ENCODE measurements at places on chromosomes 4 and X. TPM values are rescaled to one million over a fixed set of nuclear protein-coding genes. Genes with fewer than 3 reads are reported as not detected.

DNA sequence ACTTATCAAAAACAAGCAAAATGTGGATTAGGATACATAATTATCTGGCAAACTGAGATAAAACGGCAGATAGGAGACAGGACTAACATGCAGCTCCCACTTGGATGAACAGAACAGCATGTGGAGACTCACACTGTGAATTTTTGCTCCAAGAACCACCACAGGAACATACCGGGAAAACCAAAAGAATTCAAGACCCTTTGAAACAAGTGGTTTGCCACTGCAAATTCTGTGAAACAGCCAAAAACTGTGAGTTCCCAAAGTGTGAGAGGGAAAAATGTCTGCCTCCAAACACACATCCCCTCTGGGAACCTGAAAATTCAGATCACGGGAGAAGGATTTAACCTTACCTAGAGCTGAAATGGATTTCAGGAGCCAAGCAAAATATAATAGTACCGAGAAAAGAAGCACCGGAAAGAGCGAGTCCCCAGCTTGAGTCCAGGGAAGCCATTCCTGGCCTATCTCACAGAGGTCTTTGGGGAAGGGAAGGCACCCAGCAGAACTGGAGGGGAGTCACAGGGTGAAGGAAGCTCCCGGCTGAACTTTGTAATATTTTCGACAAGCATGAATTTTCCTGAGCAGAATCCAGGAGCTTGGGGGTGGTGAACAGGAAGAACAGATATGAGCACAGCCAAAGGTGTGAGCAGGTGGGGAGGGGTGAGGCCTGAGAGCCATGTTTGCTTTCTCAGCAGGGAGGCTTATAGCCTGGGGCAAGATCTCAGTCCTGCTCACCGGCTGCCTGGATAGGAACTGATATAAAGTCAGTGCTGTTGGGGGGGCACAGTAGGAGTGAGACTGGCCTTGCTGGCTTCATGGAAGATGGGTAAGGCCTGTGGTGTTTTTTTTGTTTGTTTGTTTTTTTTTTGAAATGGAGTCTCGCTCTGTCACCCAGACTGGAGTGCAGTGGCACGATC is 23.9 kb downstream of the MANBA start:
- DNase-seq = no peak

DNA sequence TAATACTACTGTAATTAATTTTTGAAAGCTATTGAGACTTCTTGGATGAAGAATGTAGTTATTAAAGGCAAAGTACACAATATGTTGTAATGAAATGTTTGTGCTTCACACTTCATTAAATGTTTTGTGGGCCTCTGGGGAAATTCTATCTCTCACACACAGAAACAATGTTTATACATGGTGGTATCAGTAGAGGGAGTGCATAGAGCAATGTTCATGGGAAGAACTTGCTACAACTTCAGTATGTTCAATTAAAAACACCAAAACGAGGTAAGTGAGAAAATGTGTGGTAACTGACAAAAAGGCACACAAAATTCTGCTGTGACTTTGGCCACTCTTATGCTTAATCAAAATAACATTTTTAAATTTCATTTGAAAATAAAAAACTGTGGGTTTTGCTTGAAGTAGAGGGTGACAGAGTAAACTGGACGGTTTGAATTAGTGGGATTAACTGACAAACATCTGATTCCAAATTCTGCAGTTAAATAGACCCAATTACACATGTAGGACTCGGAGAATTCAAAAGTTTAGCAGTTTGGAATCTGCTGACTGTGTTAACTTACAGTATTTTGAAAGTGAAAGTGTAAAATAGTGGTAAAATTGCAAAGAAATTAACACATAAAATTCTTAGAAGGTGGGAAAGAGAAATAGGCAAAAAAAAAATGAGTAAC is 111.4 kb upstream of the TTC29 start:
- DNase-seq = peak; percentile 31

DNA sequence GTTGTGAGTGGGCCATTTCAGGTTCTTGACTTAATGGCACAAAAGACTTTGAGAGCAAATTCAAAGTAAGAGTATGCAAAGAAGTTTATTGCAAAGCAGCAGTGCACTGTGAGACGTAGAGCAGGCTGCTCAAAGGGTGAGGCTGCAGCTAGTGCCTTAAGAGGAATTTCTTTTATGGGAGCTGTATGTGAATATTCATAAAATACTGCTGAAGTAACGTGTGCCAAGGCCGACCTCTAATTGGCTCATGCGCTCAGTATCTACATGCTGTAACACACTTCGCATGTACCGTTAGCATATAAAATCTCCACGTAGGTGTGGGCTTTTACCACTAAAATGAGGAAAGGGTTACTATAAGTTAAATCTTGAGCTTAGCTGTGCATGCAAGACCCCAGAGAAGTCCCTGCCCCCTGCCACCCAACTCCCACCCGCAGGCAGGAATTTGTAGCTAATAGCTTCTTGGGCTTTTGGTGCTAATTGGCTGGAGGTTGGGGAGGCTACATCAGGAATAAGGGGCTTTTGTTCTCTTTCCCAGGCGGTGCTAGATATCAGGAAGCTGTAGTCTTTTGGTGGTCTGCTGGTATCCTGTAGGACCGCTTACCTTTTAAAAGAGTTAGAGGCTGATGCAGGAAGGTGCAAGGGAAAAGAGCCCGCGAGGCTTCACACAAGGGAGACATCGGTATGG is 47.6 kb downstream of the FSTL5 start:
- DNase-seq = no peak

DNA sequence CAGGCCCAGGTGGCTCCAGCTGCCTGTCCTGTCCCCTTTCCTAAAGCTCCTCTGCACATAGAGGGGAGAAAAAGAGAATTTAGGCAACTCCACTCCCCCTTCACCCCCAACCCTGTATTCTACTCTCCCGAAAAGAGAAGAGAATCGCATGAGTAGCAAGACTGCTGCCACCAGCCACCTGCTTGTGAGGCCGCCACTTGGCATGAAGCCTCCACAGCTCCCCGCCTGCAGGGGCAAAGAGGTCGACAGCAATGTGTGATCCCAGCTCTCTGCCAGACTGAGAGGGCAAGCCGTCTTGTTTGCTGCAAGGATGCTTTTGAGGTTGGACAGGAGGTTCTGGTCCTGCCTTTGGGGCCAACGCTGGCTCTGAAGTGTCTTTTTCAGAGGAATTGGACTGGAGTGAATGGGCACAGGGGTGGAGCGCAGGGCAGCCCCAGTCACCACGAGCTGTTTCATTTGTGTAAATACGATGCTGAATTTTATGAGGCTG is 77.1 kb downstream of the STARD8 start:
- DNase-seq = no peak

Gene ASMT
- total RNA-seq = not detected

DNA sequence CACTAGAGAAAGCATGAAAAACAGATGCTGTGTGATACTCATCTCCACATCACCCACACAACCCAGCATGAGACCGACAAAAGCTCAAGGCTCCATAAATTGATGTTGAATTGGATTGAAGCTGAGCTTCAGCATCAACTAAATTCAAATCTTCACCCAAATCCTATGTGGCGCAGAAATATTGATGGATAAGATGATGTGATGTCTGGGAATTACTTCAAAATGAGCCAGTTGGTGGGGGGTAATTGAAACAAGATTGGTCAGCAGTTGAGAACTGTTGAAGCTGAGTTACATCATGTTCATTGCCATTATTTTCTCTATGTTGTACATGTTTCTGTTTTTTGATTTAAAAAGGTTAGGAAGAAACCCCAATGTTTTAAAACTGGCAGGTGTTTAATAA is 166.5 kb upstream of the STS start:
- no peak for DNase-seq

Gene DCAF8L2
- total RNA-seq = not detected

DNA sequence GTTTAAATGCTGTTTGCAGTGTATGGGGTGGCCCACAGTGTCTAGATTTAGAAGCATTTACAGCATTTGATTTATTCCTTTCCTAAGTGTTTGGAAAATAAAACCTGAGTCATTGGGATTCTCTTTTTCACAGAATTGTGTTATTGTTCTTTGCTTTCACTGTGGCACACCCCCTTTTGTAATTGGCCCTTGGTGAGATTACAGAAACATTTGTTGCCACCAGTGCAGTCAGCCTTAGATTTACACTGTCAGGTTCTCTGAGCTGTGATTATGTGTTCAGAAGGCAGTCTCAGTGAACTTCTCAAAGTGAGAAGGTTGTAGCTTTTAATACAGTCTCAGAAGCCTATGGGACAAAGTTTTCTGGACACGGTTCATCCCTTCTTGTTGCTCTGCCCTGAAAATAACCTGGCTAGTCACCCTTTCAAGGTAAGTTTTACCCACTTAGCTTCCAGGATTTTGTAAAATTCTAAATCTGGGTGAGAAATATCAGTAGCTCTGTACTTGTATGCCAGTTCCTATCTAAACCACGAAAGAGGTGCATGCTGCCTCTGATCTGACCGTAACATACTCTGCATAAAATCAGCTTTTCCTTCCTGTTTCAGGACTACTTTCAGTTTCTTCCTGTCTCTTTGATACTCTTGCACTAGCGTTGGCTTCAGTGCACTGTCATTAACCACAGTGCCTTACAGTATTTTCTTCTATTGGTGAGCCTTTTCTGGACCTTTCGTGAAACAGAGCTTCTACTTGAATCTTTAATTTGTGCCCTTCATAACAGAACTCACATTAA is 12.6 kb downstream of the RUFY3 start:
- DNase-seq = peak; percentile 64

Gene ARMCX1
- 25.3 TPM for total RNA-seq

- DNase-seq = no peak
These were observed 277.1 kb downstream of the KLHL13 start for GRCh38 chrX:117839544-117839943.

GRCh38 chr4:118917582-118917981 is 28.9 kb downstream of the SYNPO2 start:
- DNase-seq = no peak

DNA sequence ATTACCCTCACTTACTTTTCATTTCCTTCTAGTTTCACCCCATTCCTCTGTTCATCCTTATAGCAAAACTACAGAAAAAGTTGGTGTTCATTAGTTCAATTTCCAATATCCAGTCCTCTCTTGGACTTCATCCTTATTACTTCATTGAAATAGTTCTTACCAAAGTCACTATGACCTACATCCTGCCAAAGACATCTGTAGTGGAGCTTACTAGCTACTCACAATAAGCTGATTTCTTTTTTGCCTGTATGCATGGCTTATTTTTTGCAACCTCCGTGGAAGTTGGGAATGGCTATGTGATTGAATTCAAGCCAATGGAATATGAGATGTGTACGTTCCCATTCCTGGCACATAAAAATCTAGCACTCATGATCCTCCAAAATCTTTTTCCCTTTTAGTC is 4.6 kb upstream of the CDKL2 start:
- no peak for DNase-seq

Gene POF1B
- total RNA-seq = not detected

GRCh38 chr4:131488772-131489171 is 1660.3 kb upstream of the PCDH10 start:
- no peak for DNase-seq

Gene GNPDA2
- 25.3 TPM for total RNA-seq

Gene COL4A5
- total RNA-seq = 4.6 TPM

DNA sequence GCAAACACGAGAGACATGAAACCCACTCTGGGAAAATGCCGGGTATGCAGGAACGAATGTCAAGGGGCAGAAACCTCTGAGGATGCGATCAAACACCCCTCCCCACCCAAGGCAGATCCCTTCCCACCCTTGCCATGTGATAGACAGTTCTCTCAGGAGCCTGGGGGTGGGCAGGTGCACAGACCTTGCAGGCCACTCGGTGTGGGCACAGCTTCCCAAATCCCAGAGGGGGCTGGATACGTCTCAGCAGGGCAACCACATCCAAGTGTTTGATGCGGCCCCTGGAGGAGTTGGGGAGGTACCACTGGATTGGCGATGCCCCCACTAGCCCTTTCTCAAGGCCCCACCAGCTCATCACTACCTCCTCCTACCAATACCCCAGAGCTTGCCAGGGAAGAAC is 10.4 kb upstream of the SYP start:
- DNase-seq = no peak

DNA sequence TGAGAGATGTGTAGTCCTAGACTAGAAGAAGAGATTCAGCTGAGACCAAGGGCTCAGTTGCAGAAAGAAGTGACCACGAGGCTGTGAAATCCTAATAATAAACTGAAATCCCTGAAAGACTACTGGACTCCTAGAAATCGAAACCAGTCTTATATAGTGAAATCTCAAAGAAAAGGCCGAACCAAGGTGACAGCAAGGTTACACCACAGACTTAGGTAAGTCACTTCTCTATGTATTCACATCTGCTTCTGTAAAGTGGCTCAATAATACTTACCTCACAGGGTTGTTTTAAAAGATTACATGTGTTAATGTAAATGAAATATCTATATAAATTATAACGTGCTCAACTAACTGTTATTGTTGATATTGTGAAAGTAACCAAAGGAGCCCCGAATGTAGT is 60.3 kb downstream of the ARSJ start:
- no peak for DNase-seq

DNA sequence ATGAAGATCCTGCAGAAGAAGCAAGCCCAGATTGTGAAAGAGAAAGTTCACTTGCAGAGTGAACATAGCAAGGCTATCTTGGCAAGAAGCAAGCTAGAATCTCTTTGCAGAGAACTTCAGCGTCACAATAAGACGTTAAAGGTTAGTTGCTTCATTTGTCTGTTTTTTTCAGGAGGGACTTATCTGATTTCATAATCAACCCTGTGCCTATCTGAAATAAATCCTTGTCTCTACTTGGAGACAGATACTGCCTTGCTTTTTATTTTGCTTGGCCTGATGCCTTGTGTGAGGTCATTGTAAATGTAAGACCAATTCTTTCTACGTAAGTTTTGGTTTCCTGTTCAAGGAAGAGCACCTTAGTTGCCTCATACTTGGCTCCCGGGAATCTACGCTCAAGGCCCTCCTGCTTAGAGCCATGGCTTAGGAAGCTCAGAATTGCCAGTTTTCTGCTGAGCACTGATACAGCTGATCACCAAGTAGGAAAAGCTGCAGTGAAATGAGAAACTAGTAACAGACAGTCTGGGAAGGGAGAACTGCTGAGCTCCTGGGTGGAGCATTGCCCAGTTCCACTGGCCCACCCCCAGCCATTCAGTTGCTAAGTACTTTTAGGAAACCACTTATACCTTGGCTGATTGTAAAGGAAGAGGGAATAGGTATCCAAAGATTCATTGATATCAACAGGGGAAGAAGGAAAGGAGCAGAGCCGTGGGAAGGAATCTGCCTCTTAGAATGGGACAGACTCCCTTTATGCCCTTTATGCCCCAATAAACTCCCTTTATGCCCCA is 41.8 kb downstream of the RBBP7 start:
- DNase-seq = no peak

DNA sequence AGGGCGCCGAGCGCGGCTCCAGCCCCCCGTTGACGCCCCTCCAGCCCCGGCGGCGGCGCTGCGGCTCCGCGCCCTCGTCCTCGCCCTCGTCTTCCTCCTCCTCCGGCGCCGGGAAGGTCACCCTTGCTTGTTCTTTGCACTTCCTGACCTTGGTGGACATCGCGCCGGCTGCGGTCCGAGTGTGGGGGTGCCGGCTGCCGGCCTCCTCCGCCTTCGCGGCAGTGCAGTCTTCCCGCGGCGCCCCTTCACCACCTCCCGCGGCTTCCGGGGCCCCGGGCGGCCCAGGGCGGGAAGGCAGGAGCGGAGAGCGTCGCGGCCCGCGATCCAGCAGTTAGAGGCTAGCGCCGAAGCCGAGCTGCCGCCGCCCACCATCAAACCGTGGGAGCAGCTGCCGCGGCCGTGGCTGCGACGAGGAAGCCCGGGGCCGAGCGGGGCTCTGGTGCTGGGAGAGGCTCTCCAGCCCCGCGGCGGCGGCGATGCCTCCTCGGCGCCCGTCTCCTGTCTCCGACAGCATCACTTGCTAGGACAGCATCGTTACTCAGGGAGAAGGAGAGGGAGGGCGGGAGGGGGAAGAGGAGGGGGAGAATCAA is at the start of gene TRPC3:
TRPC3 (minus strand) TSS at position 540 of the 590 bp plus-strand sequence; CDS start at position 160, 380 bp downstream.
- peak; percentile 3 for DNase-seq

- no peak for DNase-seq
These were observed 342.8 kb downstream of the RAPGEF2 start for GRCh38 chr4:159445692-159446091.

Data from RPMI7951 (cell line).